Activated CD4-positive, alpha-beta T cell treated with anti-CD3 and anti-CD28 coated beads, Interleukin-2, amount 50 U/mL, for 16 hours (primary cell): ENCODE measurements at places on chromosomes 6 and 20.

- no peak for DNase-seq
These were observed 23.5 kb downstream of the METTL24 start for GRCh38 chr6:110334423-110335180.

DNA sequence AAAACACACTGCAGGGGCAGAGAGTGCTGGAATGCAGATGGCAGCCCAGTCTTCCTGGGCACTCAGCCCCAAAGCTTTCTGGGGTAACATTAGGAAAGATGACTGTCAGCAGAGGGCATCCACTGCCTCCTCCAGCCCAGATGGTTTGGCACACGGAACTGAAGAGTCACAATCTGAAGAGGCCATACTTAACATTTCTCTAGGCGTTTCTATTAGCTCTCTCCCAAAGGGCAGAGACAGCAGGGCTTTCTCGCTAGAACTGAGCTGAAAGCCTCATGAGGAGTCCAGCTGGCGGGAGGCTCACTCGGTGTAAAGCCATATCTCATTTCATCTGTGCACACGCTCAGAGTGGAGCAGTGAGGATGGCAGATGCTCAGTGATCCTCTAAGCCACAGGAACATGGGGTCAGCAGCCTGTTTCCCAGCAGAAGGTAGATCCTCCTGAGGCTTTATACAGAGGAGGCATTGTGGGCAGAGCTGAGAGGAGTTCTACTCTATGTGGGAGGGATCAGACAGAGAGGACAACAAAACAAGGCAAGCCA, 28.1 kb downstream of the ALDH8A1 start:
- no peak for DNase-seq

GRCh38 chr20:16601047-16601446, 27.8 kb upstream of the KIF16B start:
- DNase-seq, result no peak

GRCh38 chr6:12233693-12234571, 56.2 kb upstream of the EDN1 start:
- peak; percentile 89 for DNase-seq

- no peak for DNase-seq
These were observed 46.4 kb downstream of the FOXF2 start for GRCh38 chr6:1435806-1436205.

GRCh38 chr6:113936093-113936934, 34.6 kb downstream of the HDAC2 start:
- DNase-seq, result peak; percentile 36

GRCh38 chr20:62487118-62487517, 11.3 kb upstream of the GATA5 start:
- DNase-seq, result no peak

DNA sequence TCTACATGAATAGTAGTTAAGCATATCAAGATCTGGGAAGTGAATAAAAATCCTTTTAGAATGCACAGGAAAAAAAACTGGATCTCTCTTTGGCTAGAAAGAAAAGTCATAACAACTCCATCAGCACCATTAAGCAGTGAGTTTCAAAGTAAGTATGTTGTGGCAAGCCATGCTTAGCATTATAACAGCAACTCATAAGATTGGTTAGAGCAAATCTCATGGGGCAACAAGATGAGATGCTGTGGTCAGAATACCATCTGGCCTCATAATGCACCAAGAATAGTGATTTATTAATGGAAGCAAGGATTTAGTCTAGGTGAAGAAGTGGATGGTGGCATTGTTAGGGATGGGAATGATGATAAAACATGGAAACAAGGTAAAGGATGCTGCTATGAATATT, 159.4 kb downstream of the PHF3 start:
- no peak for DNase-seq

DNA sequence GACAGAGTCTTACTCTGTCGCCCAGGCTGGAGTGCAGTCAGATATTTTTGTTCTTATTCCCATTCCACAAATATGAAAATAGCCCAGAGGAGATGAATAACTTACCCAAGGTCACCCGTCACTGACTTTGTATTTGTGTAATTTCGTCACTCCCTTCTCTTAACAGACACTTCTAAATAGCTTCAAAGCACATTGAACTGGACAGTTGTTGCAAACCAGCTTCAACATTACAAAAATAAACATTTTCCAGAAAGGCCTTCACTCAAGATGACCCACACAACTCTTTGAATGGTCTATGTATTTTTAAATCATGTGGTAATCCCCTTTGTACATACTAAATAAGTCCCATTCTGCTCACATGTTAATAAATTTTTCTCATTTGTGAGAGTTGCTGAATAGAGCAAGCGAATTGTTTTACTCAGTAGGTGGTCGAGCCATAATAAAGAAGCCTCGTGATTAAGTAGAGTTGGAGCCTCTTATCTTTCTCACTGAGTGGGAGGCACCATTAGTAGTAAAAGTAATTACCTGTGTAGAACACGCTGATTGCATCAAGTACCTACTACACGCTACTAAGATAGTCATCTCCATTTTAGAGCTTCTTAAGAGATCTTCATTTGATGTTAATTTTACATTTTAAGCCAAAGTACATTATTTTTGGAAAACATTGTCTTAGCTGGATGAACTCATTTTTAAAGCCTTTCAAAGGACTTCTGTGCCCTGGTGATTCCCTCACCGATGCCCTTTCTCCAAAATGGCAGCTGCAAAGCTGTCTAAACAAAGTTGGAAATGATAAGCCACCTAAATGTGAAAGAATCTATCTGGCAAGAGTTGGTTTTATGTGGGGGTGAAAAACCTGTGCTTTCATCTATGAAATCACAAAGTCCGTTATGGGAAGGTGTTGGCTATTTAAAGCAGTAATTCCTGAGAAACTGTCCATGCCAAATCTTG, 110.0 kb downstream of the TSHZ2 start:
- DNase-seq, result no peak

DNA sequence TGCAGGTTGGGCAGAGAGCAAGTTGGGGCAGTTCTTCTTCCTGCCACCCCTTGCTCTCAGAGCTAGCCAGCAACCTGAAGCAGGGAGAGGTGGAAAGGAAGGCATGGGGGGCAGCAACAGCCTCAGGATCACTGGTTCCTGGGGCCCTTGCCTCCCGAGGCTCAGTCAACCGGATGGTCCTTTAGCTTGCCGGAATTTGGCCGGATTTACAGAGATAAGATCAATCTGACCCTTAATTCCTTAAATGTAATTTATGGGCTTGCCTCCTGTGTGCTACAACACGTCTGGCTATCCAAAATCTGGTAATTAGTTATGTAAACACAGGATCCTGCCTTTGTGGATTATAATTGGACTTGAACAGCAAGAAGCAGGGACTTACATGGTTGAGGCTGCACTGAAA, 19.5 kb upstream of the TCP11 start:
- no peak for DNase-seq

DNA sequence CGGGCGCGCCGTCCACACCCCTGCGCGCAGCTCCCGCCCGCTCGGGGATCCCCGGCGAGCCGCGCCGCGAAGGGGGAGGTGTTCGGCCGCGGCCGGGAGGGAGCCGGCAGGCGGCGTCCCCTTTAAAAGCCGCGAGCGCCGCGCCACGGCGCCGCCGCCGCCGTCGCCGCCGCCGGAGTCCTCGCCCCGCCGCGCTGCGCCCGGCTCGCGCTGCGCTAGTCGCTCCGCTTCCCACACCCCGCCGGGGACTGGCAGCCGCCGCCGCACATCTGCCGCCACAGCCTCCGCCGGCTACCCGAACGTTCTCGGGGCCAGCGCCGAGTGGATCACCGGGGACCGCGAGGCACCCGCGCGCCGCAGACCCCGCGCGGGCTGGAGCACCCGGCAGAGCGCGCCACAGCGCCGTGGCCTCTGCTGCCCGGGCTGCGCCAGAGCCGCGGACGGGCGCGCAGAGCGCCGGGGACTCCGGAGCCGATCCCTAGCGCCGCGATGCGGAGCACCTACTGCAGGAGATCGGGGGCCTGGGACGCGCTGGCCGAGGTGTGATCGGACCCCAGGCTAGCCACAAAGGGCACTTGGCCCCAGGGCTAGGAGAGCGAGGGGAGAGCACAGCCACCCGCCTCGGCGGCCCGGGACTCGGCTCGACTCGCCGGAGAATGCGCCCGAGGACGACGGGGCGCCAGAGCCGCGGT, at the start of gene BMP2:
Gene BMP2 (plus strand): TSS at position 151 of the 692 bp plus-strand sequence. CDS start 2,441 bp downstream, outside the sequence.
- DNase-seq, result no peak

DNA sequence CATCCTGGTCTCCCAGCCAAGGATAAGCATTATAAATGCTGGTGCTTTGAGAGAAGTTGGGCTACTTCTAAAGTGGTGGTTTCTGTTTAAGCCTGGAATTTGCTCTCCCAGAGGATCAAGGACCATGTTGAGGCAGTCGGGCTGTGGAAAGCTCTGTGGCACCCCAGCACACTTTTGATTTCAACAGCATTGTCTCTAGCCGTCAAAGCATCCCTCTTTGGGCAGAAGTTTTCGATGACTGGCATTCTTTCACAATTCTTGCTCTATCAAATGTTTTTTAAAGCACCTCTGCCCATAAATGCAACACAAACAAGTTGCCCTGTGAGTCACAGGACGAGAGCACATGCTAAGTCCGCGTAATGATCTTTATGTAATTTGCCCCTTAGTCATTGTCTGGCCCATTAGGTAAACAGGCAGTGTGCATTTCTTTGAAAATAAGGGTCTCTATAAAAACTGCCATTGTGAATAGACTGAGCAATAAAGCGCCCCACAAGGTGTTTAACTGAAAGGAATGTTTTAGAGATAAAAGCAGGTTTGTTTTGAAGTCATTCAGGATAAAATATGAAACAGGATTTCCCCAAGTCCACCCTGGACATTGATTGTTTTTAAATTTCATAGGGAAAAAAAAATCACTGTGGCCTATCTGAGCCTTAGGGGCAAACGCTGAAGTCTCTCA, 44.7 kb upstream of the FOXQ1 start:
- no peak for DNase-seq
